ENCODE measurements at places on chromosomes 5 and 9.
A peak's percentile ranks its signal among the peaks of the same experiment; 100 is the strongest.

- no peak for DNase-seq
Measured at GRCh38 chr5:104385906-104386305, 823.3 kb upstream of the NUDT12 start.

DNA sequence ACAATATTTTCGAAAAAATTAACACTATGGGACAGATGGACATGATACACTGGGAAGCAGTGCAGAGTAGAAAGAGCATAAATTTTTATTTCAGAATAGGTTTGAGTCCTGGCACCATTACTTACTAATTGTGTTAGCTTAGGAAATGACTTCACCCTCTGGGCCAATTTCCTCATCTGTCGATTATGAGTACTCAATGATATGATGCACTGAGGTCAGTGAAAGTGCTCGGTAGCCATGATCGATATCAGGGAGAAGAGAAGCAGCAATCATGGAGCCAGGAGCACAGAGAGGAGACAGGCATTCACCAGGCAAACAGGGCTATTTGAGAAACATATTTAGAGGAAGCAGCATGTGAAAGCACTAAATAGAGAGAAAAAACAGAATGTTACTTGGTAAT is 29.4 kb downstream of the NR6A1 start:
- no peak for DNase-seq

DNA sequence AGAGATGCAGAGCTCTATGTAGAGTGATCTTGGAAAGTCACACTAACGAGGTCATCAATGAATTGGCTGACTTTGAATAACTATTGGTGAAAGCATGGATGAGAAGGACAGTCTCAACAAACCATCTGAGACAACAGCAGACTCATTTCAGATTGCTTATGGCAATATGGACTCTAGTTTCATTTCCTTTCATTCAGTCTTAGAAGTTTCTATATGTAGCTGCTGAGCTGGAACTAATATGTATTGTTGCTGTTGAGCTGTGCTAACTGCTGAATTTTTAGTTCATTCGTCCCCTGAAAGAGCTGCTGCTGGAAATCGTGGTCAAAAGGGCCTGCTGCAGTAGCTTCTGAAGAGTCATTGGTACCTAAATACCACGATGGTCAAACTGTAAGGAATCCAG is 31.3 kb downstream of the TNFSF15 start:
- DNase-seq: no peak

- DNase-seq: no peak
Measured at GRCh38 chr5:9869616-9870288, 239.6 kb upstream of the TAS2R1 start.

- DNase-seq: no peak
Measured at GRCh38 chr5:6472792-6473191, 24.1 kb downstream of the UBE2QL1 start.

- DNase-seq: peak; percentile 74
Measured at GRCh38 chr5:113513384-113514288, at the start of gene YTHDC2. Gene YTHDC2 (plus strand): TSS chr5:113513694. CDS start chr5:113513896, 202 bp downstream.

DNA sequence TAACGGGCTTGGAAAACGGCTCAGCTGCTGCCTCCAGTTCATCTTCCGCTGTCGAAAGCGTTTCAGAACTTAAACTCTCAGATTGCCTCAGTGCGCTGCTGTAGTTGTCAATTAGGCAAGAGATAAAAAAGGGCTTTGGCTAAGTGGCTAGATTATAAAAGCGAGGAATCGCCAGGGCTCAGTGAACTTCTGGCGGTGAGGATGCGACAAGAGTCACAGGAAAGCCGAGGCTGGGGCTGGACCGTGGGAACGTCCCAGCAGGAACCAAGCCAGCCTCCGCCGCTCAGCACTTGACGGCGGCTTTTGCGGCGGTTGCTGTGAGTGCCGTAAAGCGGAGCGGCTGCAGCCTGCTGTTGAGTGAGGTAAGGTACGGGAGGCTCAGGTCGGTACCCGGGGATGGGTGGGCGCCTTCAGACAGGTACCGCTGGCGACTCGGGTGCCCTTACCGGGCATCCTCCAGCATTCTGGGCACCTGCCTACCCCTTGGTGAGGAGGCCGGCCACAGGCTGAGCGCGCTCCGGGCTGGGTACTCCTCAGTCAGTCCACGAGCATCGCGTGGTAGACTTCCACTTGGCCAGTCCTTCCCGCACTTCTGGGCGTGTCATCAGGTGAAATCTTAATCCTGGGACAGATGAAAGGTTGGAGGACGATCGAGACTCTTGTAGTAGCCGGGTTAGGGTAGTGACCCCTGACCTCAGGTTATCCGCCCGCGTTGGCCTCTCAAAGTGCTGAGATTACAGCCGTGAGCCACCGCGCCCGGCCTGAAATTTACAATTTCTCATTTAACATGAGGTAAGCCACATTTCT is at the start of gene FKTN:
Gene FKTN, plus strand, starts transcription at position 328 of the 807 bp plus-strand sequence. CDS start 16,902 bp downstream, outside the sequence.
- DNase-seq: peak; percentile 58

GRCh38 chr9:15287309-15287708 is 19.7 kb downstream of the TTC39B start:
- DNase-seq: no peak

DNA sequence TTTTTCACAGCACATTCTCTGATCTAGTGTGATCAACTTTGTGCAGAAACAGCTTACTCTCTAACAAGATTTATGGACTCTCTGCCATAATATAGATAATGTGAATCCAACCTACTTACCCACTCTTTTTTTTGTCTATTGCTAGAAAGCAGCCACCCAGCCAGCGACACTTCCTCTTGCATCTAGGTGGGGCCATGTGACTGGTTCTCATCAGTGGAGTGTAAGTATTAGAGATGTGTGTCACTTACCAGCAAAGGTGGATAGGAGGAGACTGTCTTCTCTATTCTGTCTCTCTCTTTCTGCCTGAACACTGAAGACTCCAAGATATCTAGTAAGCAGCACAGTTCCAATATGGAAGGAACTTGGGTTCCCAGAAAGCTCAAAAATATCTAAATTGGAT is 174.8 kb downstream of the MCTP1 start:
- no peak for DNase-seq

GRCh38 chr9:117224695-117225094 is 190.2 kb downstream of the ASTN2 start:
- no peak for DNase-seq

DNA sequence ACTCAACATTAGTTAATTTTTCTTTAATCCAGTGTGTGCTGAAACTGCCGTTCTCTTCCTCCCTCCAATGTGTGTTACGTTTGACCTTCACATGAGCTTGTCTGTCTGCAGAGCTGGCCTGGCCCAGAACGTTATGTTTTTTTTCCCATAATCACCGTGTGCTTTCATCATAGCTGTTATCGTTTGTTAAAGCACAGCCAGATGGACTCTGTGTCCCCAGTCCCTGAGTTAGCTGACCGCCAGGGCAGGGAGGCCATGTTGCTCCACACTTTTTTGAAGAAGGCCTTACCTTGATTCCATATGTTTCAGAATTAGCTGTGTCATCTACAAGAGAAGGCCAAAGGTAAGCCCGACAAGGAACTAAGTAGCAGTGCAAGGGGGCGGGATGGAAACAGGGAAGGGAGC is 55.7 kb downstream of the HSD17B3 start:
- no peak for DNase-seq

GRCh38 chr5:56414066-56414465 is 180.9 kb upstream of the ANKRD55 start:
- DNase-seq: no peak

- DNase-seq: no peak
Measured at GRCh38 chr5:53253421-53253871, 143.9 kb upstream of the MOCS2 start.

- DNase-seq: no peak
Measured at GRCh38 chr9:127142931-127143464, 20.6 kb upstream of the ANGPTL2 start.

- no peak for DNase-seq
Measured at GRCh38 chr5:173864126-173865050, 23.8 kb upstream of the CPEB4 start.

- no peak for DNase-seq
Measured at GRCh38 chr5:180599981-180600553, 8.8 kb upstream of the SCGB3A1 start.

DNA sequence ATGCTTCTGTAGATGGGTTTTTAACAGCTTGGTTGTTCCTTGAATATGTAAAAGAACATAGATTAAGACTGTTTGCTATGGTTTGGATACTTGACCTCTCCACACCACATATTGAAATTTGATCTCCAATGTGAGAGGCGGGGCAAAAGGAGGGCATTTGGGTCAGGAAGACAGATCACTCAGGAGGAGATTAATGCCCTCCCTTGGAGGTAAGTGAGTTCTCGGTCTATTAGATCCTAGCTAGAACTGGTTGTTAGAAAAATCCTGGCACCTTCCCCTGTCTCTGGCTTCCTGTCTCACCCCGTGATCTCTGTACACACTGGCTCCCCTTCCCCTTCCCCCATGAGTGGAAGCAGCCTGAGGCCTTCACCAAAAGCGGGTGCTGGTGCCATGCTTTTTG is 281.1 kb upstream of the ANKRD55 start:
- no peak for DNase-seq

- no peak for DNase-seq
Measured at GRCh38 chr5:123046222-123046621, 9.7 kb upstream of the PPIC start.

- DNase-seq: no peak
Measured at GRCh38 chr5:132877466-132877865, 4.0 kb downstream of the LEAP2 start.

DNA sequence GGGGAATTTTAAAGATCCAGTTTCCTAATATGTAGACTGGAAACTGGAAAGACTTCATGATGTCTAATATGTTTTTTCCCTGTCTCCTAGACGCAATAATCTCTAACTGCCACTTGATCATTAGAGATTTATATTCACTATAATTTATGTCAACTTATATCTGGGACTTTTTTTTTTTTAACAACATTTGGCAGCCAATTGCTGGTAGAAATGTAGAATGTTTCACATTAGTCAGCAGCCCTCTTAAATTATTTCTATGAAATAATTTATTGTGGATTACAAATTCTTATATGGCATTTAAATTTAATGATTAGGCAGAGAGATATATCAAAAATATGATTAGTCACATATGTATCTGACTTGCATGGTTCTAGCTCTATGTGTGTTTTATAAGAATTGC is 48.2 kb downstream of the TMEM174 start:
- no peak for DNase-seq

DNA sequence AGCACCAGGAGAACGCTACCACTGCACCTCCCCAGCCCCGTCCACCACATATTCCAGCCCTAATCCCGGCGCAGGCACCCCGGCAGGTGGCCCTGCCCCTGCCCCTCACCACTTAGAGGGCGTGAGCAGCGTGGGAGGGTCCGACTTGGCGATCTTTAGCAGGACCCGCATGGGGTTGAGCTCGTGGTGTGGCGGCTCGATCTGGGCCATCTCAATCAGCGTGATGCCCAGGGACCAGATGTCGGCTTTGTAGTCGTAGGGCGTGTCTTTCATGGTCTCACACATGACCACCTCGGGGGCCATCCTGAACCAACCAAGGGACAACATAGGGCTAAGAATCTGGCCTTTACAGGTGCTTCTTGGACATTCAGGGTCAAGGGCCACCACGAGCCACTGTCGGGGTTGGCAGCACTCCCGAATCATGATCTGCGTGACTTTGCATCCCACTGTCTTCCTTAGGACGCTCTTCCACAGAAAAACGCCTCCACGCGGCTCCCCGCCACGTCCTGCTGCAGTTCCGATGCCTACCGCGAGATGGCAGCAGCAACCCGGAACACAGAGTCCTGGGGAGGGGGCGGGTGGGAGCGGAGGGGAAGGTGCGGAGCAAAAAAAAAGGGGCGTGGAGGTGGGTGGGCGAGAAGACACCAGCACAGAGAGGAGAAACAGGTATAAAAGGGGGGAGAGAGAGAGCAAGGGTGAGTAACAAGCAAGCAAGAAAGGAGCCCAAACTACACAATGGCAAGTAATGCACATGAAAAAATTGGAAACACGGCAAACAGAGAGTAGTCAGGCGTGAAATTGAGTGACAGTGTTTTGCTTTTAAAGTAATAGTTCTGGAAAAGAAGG is 81.3 kb downstream of the STK10 start:
- DNase-seq: no peak

DNA sequence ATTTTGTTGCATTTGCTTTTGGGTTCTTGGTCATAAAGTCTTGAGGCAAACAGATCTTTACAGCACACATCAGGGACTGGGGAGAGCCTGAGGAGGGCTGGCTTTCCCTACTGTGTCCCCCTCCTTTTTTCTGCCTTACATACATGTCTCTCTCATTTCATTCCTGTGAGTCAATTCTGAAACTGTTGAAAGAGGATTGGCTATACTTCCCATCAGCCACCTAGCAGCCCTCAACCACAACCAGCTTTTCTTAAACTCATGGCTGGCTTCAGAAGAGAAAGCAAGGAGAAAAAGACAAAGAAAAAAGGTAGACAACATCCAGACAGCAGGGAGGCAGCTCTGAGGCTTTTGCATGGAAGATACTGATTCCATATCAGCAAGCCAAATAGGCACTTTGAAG is 374.8 kb upstream of the KIF2A start:
- DNase-seq: no peak

GRCh38 chr5:180641566-180641900 is 7.9 kb downstream of the FLT4 start:
- DNase-seq: no peak

DNA sequence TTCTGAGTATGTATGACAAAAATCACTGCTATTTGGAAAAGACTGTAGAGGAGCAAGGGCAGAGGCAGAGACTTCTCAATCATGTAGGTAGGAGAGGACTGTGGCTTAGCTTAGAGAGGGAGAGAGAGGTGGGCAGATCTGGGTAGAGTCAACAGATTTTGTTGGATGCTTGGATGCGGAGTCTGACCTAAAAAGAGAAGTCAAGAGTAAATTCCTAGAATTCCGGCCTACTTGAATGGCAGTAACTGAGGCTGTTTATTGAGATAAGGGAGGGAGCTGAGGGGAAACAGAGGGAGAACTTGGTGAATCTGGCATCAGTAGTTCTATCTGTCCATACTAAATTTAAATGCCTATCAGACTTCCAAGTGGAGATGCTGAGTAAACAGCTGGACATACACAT is 2.4 kb downstream of the TICAM2 start:
- DNase-seq: no peak

GRCh38 chr5:153885141-153885540 is 153.6 kb downstream of the FAM114A2 start:
- DNase-seq: no peak

GRCh38 chr5:126847456-126847820 is 70.5 kb downstream of the LMNB1 start:
- no peak for DNase-seq

- no peak for DNase-seq
Measured at GRCh38 chr9:70463877-70464276, 49.4 kb upstream of the KLF9 start.

- DNase-seq: no peak
Measured at GRCh38 chr5:37971483-37972024, 131.7 kb upstream of the GDNF start.
